ENCODE measurements at places on chromosomes 11 and 22.

DNA sequence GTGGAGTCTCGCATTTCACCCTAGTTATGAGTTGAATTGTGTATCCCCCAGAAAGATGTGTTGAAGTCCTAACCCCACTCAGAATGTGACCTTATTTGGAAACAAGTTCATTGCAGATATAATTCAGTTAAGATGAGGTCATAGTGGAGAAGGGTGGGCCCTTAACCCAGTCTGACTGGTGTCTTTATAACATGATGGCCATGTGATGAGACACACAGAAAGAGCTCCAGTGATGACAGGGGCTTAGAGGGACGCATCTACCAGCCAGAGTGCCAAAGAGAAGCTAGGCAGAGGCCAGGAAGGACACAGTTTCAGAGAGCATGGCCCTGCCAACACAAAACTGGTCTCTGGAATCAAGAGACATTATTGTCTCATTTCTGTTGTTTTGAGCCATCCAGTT is 50.3 kb downstream of the LARGE1 start:
- no peak for DNase-seq

GRCh38 chr11:121715405-121715804 is 262.6 kb upstream of the SORL1-AS1 start:
- DNase-seq = no peak

DNA sequence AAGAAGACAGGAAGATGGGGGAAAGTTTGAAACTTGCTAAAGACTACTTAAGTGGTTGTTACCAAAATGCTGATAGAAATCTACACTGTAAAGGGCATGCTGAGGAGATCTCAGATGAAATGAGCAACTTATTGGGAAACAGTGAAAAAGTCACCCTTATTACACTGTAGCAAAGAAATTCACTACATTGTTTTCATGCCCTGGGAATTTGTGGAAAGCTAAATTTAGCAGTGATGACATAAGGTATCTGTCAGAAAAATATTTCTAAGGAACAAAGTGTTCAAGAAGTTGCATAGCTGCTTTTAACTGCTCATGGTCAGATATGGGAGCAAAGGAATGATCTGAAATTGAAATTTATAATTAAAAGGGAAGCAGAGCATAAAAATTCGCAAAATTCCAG is 702.4 kb upstream of the LRRC4C start:
- no peak for DNase-seq

DNA sequence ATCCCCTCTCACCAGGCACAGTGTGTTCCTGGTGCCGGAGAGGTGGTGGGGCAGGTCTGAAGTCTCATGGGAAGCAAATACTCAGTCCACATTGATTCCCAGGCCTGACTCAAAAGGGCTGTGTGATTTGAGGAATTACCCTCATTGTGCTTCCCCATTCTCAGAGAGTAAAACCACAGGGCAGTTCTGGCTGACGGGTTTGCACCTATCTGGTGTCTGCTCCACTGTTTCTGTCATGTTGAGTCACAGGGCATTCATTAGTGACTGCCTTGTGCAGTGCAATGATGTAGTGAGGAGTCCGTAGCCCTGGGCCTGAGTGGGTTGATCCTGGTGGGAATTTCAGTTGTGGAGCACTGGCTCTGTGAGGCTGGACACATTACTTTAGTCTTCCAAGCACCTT is 85.2 kb upstream of the ARHGAP20 start:
- DNase-seq = no peak

DNA sequence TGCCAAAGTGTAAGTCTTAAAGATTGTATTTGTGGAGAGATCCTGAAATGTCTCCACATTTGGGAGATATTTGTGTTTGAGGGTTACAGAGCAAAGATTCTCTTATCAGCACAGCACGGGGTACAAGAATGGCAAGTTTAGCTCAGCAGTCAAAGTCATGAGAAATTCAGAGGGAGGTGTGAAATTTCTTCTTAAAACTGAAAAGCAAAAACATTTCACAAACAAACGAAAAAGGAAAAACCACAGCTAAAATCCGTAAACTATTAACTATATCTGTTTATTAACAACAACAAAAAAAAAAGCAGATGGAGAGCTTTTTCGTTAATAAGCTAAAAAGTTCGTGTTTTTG is 40.9 kb upstream of the ETS1 start:
- DNase-seq = no peak

- DNase-seq = no peak
These were observed 52.1 kb downstream of the LINC01488 start for GRCh38 chr11:69533296-69534165.

- DNase-seq = no peak
These were observed 1.4 kb upstream of the CELSR1 start for GRCh38 chr22:46538814-46539160.

DNA sequence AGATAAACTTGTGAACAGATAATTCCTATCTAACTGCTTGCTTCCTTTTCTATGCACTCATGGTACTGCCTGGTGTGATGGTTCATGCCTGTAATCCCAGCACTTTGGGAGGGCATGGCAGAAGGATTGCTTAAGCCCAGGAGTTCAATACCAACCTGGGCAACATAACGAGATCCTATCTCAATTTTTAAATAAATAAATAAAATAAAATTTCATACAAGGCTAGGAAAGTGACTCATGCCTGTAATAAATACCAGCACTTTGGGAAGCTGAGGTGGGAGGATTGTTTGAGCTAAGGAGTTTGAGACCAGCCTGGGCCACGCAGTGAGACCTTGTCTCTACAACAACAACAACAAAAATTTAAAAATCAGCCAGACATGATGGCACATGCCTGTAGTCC is 166.6 kb downstream of the COMMD9 start:
- DNase-seq = no peak

DNA sequence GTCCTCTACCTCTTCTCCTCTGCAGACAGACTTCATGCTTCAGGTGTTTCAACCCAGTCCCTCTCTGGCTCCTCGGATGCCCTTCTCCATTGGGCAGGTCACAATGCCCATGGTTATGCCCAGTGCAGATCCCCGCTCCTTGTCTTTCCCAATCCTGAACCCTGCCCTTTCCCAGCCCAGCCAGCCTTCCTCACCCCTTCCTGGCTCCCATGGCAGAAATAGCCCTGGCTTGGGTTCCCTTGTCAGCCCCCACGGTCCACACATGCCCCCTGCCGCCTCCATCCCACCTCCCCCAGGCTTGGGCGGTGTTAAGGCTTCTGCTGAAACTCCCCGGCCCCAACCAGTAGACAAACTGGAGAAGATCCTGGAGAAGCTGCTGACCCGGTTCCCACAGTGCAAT is 9.3 kb upstream of the BACE1-AS start:
- no peak for DNase-seq

- no peak for DNase-seq
These were observed 53.8 kb downstream of the BUD13 start for GRCh38 chr11:116718955-116719501.

- no peak for DNase-seq
These were observed 63.4 kb downstream of the RCN1 start for GRCh38 chr11:32154275-32154674.

- DNase-seq = peak; percentile 41
These were observed 13.5 kb downstream of the CD59 start for GRCh38 chr11:33722590-33723234.

GRCh38 chr22:19629331-19629719 is 85.0 kb upstream of the SEPTIN5 start:
- DNase-seq = no peak

GRCh38 chr11:81496601-81497000 is 1237.1 kb downstream of the FAM181B start:
- no peak for DNase-seq

GRCh38 chr11:118359295-118359958 is at the start of gene UBE4A:
UBE4A (plus strand) TSS chr11:118359600; CDS start chr11:118365081, 5,481 bp downstream.
- DNase-seq = peak; percentile 63

DNA sequence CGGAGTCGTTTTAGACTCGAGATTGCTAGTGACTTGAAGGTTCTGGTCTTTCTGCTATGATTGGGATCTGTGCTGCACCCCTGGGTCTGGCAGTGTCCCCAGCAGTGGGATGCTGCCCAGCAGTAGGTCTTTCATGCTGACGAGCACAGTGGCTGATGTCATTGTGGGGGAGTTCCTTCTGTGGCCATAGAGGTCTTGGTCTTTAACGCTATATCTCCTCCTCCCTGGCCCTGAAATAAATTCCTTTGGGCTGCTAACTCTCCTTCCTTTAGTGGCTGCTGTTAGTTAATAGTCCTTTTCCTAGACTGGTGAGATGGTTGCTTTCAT is 136.3 kb downstream of the TEAD1 start:
- no peak for DNase-seq

DNA sequence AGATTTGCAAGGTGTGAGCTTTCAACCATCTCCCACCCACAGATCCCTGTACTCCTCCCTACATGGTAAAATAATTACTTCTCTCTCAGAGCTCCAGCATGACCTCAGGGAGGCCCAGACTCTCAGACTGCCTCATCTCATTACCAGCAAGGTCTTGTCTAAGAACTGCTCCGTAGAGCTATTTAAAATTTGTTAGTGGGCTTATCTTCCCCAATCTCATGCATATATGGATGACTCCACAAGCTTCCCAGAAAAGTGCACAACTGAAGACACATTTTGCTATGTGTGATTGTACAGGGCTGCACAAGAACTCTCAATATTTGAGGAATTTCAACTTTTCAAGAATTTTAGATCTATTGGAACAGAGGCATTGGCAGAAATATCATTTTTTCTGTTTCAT is 230.3 kb downstream of the CSNK2A3 start:
- DNase-seq = no peak

DNA sequence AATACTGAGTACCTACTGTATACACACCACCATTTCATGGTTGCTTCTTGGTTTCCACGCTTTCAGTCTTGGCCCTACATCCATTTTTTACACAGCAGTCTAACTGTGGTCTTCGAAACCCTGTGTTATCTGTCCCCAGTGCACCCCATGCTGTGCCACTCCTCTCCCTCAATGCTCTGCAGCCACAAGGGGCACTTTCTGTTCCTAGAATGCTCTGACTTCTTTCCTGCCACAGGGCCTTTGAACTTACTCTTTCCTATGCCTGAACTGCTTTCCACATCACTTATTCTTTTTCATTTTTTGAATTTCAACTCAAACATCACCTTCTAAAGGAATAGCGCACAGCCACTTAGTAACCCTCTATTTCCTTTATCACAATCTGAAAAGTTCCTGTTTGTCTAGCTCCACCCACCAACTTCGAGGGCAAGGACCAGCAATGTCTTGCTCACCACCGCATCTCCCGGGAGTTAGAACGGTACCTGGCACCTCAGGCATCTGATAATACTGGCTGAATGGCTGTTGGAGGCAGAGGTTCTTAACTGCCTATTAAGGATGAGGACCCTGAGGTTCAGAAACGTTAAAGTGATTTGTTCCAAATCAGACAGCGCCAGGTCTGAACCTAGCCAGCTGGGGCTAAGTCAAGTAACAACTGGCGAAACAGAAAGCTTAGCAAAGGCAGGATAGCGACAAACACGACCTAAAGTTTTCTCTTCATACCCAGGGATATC is 568 bp downstream of the ALG8 start:
- DNase-seq = no peak

DNA sequence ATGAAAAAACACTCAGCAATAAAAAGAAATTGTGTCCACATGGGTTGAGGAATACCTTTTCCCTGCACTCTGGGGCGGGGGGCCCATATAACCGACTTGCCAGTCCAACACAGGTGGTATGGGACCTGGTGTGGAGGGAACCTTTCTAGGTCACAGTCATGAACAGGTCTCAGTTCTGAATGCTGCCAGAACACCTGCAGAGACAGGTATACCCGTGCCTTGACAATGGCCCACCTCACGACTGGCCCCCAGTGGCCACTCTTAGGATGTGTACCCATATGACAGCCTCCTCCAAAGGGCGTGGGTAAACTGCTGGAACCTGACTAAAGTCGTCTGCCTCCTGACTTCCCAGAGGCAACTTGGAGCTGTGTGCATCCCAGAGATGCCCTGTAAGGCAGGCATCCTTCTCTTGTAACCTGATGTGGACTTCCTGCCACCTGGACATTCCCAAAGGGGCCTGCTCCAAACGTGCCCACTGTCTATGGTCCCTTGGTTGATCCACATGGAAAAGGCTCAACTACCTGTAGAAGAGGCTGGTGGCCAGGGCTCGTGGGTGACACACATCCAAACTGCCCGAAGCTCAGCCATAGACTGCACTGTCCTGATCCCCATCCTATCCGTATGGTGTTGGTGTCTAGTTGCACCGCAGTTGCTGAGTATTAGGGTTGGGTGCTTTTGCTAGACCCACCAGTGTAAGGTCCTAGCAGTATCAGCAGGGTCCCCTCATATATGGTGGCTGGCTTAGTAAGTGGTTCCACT is 859.3 kb downstream of the BRD1 start:
- no peak for DNase-seq

DNA sequence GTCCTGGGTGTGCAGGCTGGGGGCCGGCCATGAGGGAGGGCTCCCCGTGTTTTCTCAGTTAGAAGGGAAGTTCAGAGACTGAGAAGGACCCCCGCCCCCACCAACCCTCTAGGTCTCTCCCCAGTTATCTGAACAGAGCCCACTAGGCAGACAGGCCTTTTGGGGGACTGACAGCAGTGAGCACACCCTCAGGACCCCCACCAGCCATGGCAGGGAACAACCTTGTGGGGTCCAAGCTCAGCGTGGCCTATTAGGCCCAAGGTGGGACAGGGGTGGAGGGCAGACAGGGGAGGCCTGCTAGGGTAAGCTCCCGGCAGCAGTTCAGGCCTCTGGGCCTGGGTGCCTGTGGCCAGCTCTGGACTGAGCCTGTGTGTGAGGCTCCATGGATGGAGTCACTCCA is 5.6 kb downstream of the LRRC75B start:
- DNase-seq = no peak

GRCh38 chr11:36015799-36016198 is 71.9 kb downstream of the LDLRAD3 start:
- no peak for DNase-seq

GRCh38 chr22:38111925-38112355 is 1.5 kb upstream of the BAIAP2L2 start:
- no peak for DNase-seq

DNA sequence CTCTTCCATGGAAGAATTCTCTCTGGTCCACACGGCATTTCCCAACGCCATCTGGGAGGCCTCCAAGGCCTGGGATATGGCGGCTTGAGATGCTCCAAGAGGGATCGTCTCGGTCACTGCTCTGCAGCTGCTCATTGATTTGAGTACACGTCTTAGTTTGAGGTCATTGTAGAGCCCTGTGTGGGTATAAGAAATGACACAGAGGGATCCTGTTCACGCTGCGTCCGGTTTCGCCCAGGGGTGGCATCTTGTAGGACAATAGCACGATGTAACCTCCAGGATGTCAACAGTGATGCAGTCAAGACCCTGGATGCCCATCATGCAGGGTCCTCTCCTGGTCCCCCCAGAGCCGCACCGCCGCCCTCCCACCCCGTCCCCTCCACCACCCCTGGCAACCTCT is 564.6 kb downstream of the BRD1 start:
- DNase-seq = no peak

All from non-pigmented ciliary epithelial cell (primary cell).